GM12864 (cell line): ENCODE measurements at places on chromosomes 1 and 21.

- DNase-seq, result no peak
These were observed 34.8 kb downstream of the CD34 start for GRCh38 chr1:207876131-207876530.

GRCh38 chr21:44485254-44485793 is 30.0 kb downstream of the LRRC3 start:
- no peak for DNase-seq

DNA sequence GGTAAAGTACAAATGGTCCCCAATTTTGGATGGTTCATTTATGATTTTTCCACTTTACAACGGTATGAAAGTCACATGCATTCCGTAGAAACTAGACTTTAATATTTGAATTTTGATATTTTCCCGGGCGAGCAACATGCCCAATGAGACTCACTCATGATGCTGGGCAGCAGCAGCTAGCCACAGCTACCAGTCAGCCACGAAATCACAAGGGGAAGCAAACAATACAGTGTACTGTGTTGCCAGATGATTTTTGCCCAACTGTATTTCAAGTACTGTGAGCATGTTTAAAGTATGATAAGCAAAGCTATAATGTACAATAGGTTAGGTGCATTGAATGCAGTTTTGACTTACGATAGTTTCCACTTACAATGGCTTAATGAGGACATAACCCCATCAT is 266.8 kb downstream of the VAV3 start:
- no peak for DNase-seq

DNA sequence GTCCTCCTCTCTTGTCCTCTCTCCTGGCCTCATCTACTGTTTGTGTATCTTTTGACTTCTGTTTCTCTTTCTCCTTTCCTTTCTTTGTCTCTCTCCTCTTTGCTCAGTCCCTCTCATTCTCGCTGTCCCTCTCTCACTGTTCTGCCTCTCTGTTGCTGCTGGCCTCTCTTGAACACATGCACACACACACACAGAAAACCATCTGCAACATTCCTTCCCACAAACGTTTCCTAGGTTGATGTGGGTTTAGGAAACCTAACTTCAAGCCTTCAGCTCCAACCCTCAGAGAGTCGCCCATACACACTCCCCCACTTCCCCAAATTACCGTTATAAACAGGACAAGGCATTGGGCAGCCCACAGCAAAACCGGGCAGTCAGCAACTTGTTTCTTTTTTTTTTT is 10.9 kb upstream of the SSBP3 start:
- DNase-seq, result no peak

GRCh38 chr1:8670371-8670818 is 147.0 kb downstream of the RERE start:
- DNase-seq, result no peak

- no peak for DNase-seq
These were observed 3.5 kb upstream of the TIAM1 start for GRCh38 chr21:31347435-31348032.

- DNase-seq, result no peak
These were observed 14.3 kb downstream of the IER5 start for GRCh38 chr1:181102841-181103240.

DNA sequence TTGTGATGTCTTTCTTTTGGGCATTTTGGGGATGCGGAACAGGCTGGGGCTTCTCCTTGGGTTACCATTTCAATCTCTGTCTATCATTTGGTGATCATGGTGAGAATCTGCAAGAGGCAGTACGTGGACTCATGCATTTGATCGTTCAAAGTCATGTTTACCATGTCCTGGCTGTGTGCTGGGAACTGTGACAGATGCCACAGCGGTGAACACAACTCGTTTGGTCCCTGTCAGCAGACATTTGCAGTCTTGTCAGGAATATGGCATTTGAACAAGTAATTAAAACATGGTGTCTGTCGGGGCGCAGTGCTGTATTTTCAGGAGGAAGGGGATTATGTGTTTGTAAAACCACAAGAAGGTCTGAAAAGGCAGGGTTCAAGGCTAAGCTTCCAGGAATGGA is 103.3 kb upstream of the IGSF21 start:
- no peak for DNase-seq

- no peak for DNase-seq
These were observed 7.0 kb downstream of the PCP4 start for GRCh38 chr21:39874206-39874605.

GRCh38 chr1:220955116-220955515 is 75.9 kb downstream of the HLX start:
- DNase-seq, result no peak

DNA sequence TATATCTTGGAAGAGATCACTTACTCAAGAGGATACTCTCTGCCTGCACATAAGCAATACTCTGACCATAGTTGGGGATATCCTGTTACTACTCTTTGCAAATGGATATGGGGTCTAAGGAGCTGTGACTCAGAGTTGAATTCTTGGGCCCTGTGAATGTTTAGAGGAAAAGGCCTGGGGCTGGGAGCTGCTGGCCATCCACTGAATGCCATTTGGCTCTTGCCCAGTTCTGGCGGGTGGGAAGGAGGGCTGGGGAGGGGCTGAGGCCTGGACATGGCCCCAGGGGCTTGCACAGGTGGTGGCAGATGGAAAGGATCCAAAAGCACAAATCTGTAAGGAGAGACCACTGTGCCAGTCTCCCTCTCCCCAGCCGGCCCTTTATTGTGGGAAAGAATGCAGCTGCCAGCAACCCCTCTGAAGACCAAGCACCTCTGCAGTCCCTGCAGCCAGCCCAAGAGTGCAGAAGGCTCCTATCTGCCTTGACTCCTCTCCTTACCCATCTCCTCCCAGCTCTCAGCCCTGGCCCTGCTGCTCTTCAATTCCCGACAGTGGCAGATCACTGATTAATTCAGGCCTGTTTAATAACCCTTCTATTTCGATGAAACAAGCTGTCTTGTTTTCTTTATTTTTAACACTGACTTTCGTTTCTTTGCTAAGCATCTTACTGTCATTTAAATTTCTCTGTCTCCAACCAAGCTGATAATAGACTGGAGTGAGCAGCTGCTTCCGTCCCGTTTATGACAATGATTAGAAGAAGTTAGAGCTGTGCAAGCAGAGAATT is 12.1 kb downstream of the PLXNA2 start:
- no peak for DNase-seq

- DNase-seq, result no peak
These were observed 1145.6 kb downstream of the KCNT2 start for GRCh38 chr1:195462646-195463045.

DNA sequence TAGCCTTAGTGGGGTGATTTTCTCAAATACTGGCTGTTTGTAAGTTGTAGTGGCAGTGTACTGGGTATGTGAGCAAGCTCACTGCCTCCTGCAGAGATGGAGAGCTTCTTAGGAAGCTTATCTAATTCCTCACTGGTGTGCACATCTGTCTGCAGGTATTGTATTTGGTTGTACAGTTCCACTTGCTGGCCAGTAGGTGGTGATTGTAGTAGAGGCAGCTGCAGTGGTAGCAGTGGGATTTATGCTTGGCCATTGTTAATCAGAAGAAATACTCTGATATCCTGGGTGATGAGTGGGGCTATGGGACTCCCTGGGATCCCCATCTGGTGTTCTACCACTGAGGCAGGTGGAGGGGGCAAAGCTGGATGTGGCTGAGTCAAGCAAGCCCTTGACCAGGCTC is 276.1 kb upstream of the SPAG17 start:
- no peak for DNase-seq

GRCh38 chr1:29669158-29669871 is 433.0 kb downstream of the PTPRU start:
- DNase-seq, result no peak

- DNase-seq, result no peak
These were observed 380.1 kb downstream of the NUF2 start for GRCh38 chr1:163701783-163702374.

DNA sequence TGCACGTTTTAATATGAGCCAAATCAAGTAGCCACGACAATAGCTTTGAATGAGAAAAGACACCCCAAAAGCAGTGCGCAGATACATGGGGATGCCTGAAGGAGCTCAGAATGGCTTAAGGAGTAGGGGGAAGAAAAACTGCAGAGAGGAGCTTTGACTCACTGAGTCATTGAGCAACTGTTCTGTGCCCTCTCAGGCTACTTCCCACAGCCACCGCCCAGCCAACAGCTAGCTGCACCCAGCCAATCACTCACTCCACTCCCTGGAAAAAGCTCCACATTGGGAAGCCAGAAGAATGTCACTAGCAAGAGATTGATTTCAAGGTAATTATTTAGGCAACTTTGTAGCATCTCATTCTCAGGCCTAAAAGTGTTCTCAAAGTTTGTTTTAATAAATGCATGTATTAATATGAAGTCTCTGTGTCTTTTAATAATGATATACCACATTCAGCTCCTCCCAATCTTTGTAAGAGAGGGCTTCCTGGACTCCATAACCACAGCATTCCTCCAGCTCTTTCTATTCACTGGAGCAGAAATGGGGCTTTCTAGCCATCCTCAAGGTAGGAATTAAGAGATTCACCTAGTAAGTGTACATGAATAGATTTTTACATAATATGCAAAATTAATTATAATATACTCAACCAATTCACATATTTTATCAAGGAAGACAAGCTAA is 16.8 kb downstream of the DUSP10 start:
- DNase-seq, result no peak

- no peak for DNase-seq
These were observed 24.0 kb upstream of the SLC2A1 start for GRCh38 chr1:42982641-42983040.

GRCh38 chr1:194103516-194104246 is 917.3 kb upstream of the B3GALT2 start:
- no peak for DNase-seq

- no peak for DNase-seq
These were observed 148.1 kb downstream of the FGGY start for GRCh38 chr1:59445040-59445439.

GRCh38 chr1:66388913-66389312 is 145.0 kb upstream of the SGIP1 start:
- no peak for DNase-seq

DNA sequence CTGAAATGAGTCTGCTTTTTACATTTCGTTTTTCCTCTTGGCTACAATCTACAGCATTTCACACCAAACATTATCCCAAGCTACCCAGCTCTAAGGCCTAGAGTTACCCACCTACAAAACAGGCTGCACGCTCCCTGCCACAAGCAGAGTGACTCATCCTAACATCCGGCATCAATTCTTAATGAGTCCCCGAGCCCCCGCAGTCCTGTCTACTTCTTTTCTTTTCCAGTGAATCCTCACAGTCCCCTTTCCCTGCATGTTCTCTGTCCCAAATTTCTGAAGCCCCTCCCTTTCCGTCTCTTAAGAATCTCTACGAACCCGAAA is 650 bp downstream of the PCNX2 start:
- DNase-seq, result no peak

GRCh38 chr1:161069731-161070270 is at the start of gene ARHGAP30:
Gene ARHGAP30, minus strand, starts transcription at chr1:161069891. Its CDS starts 267 bp downstream, at chr1:161069624.
- DNase-seq, result peak; percentile 96

DNA sequence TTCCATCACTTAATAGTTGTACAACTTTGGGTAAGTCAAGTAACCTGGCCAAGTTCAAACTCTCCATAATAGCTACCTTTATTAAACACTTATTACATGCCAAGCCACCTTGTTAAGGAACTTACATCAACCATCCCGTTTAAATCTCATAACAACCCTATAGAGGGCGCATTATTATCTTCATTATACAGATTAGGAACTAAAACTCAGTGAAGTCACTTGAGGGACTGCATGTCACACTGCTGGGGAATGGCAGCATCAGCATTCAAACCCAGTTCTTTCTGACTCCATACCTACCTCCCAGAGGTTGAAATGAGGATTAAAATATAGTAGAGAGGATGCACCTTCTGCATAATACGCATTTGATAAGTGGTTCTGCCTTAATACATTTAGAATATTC is 47.1 kb upstream of the PLA2G2C start:
- no peak for DNase-seq

GRCh38 chr1:26239936-26240335 is 5.9 kb downstream of the CEP85 start:
- DNase-seq, result no peak

DNA sequence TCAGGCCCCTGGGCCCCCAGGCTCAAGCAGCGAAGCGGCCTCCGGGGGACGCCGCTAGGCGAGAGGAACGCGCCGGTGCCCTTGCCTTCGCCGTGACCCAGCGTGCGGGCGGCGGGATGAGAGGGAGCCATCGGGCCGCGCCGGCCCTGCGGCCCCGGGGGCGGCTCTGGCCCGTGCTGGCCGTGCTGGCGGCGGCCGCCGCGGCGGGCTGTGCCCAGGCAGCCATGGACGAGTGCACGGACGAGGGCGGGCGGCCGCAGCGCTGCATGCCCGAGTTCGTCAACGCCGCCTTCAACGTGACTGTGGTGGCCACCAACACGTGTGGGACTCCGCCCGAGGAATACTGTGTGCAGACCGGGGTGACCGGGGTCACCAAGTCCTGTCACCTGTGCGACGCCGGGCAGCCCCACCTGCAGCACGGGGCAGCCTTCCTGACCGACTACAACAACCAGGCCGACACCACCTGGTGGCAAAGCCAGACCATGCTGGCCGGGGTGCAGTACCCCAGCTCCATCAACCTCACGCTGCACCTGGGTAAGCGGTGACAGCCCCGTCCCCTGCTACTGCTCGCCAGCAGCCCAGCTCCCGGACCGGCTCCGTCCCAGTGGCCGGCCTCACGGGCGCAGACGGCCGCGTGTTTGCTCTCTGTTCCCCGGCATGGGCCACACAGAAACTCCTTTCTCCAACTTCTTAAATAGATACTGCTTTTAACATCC is 539 bp downstream of the LAMC1 start:
- DNase-seq, result no peak
